ENCODE measurements at places on chromosomes 1 and 21.

DNA sequence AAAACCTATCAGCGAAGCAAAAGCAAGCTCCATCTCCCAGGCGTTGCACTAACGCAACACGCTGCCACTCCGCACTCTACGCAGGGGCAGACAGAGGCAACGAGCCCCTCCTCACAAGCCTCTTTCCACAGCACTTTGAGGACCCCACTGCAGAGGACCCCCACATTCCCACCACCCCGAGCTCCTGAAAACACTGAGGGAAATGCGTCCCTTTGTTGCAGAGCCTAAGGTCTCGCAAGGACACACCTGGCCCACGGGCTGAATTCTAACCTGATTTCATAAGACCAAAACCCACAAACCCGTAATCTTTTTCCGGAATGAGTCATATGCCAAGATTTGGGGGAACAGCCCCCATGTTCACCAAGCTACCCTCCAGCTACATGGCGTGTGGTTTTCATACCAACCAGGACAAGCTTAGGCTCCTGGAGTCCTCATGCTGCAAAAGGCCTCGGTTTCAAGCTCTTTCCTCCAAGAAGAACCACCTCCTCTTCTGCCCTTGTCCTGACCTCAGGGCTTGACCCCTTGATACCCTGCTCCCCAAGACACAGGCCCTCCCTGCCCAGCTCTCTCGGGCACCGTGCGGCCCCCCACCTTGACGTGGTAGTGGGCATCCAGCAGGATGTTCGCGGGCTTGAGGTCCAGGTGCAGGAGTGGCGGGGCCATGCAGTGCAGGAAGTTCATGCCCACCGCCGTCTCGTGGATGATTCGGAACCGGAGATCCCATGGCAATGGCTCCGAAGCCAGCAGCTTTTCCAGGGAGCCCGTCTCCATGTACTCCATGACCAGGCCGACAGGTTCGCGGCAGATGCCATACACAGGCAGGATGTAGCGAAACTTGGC lies 10.7 kb downstream of the RIPK4 start:
- DNase-seq: no peak

- DNase-seq: peak; percentile 13
Measured at GRCh38 chr1:7077970-7078369, 292.7 kb downstream of the CAMTA1 start.

GRCh38 chr21:15414057-15414456 lies 315.7 kb upstream of the USP25 start:
- no peak for DNase-seq

DNA sequence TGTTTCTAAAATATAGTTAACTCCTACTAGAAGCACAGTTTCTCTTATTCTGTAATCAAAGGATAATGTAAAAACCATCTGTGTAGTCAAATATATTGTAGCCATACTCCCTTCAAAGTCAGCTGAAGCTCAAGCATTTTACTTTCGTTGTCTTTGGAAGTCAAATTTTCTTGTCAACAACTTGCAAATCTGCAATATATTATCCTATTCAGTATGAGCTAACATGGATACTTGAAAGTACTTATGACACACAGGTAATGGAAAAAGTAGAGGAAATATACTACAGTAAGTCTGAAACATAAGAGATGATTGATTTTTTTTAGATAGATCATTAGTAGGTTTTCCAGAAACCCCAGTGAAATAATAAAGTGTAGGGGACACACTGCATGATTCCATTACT lies 121.5 kb downstream of the COL24A1 start:
- DNase-seq: no peak

DNA sequence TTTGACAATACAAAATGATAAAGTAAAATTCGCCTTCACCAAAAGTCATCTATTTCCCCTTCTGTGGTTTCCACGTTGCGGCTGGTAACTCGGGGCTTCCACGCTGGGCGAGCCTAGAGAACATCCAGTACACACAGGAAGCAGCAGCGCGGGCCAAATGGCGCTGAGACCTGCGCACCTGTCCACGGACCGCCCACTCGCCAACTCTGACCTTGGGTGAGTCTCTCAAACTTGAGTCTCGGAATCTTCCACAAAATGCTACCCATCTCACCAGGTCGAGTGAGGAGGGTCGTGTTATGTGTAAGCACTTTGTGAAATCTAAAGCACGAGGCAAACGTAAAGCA lies 820 bp upstream of the TTF2 start:
- no peak for DNase-seq

Measured in midbrain (tissue), 1 donor.